ENCODE measurements at places on chromosomes 1 and 21.

DNA sequence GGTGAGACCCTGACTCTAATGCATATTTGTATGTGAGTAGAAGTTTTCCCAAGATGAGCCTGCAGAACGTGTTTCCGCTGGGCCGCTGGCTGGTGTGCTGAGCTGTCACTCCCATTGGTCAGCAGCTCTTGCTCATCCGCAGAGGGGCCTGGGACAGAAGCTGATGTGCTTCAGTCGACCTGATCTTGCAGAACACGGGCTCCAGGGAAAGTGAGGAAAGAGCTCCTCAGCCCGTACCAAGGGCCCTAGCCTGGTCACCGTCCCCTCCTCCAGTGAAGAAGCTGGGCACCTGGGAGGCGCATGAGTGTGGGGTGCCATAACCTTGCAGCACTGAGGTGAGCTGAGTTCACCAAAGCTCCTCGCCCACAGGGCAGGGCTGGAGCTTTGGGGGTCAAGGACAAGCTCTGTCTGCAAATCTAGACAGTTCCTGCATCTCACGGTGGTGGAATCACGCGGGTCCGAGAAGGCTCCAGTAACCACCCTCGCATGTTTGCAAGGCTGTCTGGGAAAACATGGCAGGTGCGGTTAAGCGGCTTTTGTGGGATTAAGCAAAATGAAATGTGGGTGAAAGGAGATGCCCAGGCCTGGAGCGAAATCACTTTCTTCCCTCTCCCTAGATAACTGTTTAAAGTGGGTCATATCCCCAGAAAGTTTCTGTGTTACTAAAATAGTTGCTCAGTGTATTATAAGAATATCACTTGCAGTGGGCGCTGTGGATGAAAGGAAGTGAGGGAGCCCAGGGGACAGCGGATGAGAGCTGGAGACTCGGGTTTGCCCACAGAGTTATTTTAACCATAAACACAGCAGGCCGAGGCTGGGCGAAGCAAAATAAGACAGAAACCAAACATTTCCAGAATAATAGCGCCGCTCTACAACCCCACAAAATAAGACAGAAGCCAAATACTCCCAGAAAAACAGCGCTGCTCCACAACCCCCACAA, 33.1 kb upstream of the LRRC3 start:
- no peak for DNase-seq

DNA sequence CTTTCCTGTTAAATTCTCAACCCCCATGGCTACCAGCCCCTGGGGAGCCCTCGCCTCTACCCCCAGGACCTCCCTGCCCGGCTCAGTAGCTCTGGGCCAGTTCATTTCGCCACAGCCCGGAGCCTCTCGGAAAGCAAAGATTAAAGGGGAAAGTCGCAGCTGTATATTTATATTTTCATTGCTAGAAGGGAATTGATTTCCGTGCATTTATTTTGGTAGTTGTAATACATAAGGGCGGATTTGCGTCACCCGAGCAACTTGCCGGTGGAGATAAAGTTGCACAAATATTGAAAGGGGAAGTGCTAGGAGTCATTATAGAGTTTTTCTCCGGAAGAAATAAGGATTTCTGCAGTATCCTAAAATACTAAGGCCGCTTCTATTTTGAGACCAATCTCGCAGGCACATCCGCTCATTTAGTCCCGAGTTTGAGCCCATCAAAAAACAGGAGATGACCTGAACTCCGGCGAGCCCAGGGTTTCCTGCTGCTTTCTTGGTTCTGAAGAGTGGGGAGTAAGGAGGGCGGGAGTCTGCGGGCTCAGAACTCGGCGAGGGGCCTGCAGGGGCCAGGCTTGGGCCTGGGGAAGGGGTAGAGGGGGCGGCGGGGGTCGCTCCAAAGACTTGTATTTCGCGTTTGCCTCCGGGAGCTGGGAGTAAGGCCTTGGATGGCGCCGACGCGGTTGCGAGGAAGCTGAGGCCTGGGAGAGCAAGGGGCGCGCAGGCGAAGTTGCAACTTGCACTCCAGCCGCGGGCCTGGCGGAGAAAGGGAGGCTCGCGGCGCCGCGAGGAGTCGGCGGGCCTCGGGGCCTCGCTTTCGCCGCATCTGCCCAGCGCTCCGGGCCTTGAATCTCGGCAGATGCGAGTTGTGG, 2.5 kb upstream of the HLX start:
- DNase-seq = no peak

DNA sequence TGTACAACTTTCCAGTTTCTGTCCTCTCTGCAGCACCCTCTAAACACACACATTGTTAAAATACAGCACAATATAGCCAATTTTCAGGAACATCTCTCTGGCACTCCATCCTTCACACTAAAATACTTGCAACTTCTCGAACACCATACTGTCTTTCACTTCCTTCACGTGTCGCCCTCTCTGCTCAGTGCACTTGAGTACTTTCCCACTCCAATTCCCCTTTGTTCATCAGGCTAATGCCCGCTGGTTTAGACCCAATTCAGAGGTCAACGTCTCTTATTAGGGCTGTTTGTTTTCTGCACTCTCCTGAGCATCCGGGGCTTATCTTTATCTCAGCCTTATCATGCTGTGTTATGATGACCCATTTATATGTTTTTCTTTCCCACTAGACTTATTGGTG, 238.2 kb upstream of the SGIP1 start:
- no peak for DNase-seq

DNA sequence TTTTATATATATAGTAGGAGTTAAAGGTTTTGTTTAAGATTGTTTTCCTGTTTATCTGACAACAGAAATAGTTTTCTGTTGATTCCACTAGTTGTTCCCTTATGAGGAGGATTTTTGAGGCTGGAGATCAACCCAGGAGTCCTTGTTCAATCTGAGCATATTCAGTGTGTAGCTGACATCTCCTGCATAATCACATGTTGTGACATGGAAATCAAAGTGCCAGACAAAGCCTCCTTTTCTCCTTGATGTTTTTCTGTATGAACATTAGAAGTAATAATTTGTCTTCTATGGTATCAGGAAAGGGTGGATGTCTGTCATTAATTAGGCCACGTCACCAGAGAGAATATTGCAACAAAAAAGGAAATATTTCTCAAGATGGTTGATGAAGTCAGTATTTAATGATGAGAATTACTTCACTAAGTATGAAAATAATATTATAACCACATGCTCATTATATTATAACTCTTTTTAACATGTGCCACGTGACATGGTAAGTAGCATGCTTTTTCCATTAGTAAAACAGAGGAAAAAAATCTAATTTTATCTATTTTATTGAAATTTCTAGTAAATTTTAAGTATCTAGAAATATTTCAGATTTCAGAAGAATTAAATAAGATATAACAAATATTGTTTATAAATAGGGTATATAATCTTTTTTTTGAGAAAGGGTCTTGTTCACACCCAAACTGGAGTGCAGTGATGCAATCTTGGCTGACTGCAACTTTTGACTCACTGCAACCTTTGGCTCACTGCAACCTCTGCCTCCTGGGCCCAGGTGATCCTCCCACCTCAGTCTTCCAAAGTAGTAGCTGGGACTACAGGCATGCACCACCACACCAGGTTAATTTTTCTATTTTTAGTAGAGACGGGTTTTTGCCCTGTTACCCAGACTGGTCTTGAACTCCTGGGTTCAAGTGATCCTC, 223.5 kb downstream of the HMCN1 start:
- no peak for DNase-seq

DNA sequence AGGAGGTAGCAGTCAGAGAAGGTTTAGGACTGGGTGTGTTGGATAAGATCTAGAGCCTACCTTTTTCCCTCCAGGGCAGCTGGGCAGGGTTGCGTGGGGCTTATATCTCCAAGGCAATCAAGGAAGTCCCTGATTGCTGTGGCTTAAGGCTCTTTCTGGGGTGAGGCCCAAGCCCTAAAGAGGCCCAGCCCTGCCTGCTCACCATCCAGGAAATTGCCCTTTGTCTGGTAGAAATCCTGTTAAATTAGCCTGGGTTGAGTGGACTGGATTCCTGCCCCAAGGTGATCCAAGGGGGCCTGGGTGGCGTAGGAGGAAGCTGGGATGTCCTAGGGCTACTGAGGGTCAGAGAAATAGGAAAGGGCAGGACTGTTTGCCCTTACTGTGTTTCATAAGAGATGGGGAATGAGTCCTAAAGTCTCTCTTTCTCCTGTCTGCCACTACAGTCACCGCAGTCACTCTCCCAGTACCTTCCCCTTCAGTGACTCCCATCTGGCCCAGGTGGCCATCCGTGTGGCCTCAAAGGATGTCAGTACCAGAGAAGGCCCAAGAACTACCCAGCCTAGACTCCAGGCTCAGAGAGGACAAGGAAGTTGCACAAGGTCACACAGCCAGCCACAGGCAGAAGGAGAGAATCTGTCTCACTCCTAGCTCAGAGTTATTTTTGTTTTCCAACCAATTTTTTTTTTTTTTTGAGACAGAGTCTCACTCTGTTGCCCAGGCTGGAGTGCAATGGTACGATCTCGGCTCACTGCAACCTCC, 25.8 kb downstream of the MFSD2A start:
- DNase-seq = no peak

DNA sequence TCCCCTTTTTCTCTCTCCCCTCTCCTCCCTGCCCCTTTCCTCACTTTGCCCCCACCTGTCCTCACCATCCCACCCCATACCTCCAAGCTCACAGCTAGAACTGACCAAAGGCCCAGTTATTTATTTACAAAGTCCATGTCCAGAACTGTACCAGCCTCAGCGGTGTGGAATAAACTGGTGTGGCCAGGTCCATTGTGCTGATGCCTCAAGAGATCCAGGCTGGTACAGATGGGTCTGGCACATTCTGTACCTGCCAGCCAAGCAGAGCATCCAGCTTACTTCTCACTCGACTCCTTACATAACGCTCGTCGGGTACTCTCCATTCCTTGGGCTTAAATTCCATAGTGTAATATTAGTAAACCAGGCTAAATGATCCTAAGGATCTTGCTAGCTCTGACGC, 11.8 kb downstream of the PDZK1IP1 start:
- no peak for DNase-seq

DNA sequence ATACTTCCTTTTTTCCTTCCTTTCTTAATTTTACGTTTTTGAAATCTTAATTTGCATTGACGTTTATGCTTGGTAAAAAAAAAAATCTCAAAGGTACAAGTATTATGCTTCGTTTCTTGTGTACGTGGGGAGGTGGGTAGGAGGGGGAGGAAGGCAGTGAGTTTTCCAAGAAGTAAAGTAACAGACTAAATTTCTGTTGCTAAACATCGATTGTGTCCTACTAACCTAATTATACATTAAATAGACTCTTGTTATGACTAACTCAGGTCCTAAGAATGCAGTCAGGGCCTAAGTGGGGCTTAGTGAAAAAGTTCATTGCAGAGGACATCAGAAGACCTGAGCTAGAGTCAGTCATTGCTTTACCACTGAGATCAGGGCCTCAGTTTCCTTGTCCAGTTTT, 17.5 kb downstream of the NEK7 start:
- DNase-seq = no peak

DNA sequence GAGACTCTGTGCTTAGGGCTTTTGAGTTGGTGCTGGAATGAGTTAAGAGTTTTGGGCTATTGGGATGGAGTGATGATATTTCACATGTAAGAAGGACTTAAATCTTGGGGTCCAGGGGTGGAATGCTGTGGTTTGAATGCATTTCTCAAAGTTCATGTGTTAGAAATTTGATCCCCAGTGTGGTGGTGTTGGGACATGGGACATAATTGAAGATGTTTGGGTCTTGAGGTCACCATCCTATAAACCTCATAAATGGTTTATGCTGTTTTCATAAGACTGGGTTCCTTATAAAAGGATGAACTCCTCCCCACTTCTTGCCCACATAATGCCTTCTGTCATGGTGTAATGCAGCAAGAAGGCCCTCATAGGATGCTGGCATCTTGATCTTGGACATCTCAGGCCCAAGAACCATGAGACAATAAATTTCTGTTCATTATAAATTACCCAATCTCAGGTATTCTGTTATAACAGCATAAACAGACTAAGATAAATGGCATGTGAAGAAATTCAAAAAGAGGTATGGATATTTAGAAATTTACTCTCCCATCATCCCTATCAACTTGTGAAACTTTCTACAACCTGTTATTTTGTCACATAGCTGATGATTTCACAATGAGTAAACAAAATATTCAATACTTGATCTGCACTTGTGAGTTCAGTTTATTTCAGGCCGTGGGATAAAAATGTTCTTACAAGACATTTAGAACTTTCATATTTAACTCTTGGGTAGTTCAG, 48.0 kb upstream of the NEK7 start:
- DNase-seq = no peak

GRCh38 chr1:16386454-16387113, 19.5 kb downstream of the SZRD1 start:
- DNase-seq = no peak

- DNase-seq = no peak
These were observed 187.6 kb downstream of the LRRC40 start for GRCh38 chr1:70017770-70018169.

DNA sequence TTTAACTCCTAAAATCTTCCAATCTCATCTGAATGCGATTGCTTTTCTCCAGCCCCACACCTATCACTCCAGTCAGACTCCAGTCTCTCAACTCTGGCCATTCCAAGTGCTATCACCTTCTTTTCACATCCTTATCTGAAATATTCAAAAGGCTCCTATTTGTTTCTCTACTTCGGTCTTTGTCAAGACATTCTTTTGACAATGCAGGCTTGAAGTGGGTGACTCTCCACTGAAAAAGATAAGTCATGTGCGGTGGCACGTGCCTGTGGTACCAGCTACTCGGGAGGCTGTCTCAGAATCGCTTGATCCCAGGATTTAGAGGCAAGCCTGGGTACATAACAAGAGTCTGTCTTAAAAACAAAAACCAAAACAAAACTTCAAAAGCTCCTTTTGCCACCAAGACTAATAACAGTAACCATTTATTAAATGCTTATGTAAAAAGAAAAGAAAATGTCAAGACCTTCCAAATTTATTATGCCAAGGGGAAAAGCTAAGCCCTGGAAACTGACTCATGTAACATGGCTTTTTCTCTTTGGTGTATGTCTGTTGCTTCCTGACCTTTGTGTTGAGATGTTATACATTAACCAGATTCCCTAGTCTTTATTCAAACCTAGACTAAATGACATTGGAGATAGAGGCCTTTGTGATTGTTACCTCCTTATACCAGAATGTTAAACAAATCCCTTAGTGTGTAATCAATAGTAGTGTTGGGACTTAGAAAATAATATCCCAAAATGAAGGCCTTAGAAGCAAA, 3.6 kb downstream of the ALG14 start:
- no peak for DNase-seq

GRCh38 chr1:221837896-221838295, 96.0 kb upstream of the DUSP10 start:
- DNase-seq = no peak

GRCh38 chr1:193514397-193514796, 328.0 kb upstream of the B3GALT2 start:
- DNase-seq = no peak

DNA sequence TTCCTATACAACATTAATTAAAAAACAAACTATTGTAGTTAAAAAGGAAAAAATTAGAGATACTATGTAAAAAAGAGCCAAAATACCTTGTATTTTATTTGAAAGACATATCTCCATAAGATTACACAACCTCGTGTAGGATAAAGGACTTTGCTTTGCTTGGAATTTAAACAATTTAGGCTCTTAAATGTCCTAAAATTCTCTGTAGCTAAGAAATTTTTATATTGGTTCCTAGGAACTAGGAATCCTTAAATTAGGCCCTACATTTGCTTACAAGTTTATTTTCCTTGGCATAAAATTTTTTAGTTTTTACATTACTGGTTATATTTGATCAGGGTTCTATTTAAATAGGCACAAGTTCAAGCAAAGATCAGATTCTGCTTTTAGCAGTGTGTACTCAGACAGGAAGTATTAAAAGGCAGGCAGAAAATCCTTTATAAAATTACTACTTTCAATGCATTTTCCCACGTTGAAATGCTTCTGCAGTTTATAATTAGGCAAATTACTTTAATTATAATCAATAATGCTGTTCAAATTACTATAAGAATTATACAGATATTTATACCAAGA, 3.4 kb upstream of the ANGPTL3 start:
- no peak for DNase-seq

GRCh38 chr1:11982010-11982392, 1.8 kb downstream of the MFN2 start:
- DNase-seq = no peak
